ENCODE measurements at places on chromosomes 2 and 18.
A peak's percentile ranks its signal among the peaks of the same experiment; 100 is the strongest.

DNA sequence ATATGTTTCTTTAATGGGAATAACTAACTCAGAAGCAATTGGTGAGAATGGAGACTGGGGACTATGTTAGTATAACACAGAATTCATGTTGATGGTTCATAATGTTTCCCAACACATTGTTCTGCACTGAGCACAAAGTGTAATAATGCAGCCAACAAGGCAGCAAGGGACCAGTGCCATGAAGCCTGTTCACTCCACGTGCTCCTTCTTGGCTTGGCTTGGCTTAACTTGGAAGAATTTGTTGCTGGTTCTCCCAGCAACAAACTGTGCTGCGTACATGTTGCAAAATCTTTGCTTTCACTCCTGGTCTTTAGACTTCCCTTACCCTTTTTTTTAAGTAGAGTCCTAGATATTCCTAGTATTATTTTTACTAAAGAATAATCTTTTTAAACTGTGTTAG lies 129.7 kb downstream of the MAP3K20 start:
- no peak for DNase-seq

GRCh38 chr2:232288489-232289030 lies 90.0 kb upstream of the ALPP start:
- no peak for DNase-seq

DNA sequence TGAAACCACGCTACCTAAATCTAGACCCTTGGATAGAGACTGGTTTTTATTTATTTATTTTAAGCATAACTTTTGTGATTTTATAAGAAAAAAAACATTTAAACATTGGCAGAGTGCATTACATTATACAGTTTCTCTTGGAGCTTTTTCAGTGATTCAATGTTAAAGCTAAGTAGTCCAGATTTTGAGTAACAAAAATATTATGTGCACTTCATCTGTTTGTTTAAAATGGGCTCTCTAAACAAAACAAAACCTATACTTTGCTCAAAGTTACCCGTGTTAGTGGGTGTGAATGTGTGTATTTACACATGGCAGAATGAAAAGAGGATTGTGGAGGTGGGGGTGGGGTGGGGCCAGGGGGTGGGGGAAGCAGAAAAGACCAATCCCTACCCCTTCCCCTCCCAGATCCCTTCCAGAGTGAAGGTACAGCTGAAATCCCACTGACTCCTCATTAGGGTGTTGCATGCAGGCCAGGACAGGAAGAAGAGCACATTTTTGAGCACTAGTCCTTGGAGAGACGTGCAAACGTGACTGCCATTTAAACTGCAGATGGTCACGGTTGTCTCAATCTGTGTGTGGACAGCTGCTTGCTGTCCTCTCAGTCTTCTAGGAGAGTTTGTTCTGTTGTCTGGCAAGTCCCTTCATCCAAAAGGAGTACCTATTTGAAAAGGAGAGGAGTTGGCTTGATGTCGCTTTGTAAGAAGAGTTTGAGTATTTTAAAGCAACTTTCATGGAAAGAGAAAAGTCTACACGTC lies 303.0 kb downstream of the ICOS start:
- no peak for DNase-seq

DNA sequence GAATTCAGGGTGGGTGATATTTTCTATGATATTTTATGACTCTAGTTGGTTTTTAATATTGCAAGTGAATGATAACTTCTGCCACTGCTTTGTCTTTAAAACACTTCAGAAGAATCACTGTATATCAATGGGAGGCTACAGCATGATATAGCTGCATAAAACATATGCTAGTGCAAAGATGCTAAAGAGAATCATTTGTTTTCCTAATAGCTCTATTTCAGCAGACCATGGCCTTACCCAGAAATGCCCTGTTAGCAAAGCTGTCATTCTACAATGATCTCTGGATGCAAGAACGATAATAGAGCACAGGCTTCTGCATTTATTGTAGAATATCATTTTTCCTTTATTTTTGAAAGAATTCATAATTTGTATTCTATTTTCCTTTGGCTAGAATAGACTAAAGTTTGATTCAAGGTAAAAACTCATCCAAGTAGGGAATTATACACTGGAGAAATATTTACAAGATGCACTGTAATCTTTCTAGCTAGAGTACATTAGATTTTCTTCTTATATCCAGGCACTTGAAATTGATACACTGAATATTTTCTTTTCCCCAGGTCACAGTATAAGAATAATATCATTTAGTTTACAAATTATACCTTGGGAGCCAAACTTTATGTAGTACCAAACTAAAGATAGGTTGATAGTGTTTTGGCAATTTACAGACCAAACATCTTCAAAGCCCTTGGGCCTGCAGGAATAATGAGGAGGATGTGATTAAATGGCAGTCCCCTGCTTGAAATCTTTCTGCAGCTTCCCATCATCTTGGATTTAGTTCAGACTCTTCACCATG lies 252.6 kb upstream of the LINC00305 start:
- no peak for DNase-seq

- no peak for DNase-seq
These were observed 152.3 kb downstream of the MYO5B start for GRCh38 chr18:50042611-50043010.

GRCh38 chr18:48609820-48610815 lies 71.3 kb downstream of the CTIF start:
- no peak for DNase-seq

GRCh38 chr18:2971741-2972552 lies 41.0 kb downstream of the LPIN2 start:
- peak; percentile 73 for DNase-seq

DNA sequence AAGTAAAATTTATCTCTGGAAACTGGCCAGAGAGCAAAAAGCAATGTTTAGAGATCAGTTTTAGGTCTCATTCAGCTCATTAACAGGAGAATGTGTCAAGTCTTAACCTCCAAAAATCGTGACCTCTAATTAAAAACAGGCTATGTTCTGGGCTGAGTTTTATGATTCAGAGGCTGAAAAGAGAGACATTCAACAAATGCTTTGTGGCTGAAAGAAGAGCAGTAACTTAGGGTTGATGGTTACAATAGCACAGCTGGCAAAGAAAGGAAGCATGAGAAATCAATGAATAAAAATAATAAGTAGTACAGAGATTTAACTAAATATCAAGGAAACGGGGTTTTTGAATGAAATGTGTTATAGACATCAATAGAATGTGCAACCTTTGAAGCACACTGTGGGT lies 13.1 kb downstream of the TGIF1 start:
- DNase-seq: no peak

DNA sequence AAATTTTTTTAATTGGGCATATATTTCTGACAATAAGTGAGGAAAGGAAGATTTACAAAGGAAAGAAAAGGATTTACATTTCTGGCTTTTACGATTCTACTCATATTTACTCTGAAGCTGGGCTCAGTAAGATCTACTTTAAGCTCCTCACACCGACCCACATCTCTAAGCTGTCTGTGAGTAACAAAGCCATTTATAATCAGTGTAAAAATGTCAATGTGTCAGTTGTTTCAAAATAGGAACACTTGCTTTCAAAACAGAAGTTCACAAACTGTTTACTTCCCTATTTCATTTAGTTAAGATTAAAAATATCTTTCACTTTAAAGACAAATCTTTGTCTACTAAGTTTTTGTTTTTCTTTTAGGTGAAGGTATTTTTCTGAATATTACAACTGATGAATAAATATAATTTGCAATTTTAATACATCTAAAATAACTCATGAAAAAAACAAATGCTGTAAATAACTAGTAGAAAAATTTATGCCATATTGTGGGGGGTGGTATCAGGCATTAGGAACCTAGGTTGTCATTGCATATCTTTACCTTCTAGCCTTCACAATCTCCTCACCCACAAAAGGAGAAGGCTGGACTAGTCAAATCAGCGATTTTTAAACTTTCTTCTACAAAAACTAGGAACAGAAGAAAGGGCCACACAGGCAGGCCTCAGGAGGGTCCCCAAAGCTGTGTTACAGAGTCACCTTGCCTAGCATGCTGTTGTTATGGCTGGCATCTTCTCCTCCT lies 64.5 kb downstream of the TMEM131 start:
- no peak for DNase-seq

GRCh38 chr18:40555914-40556313 lies 1399.1 kb upstream of the PIK3C3 start:
- DNase-seq: no peak

GRCh38 chr2:37005118-37005868 lies 39.0 kb upstream of the STRN start:
- no peak for DNase-seq

- no peak for DNase-seq
These were observed 122.5 kb downstream of the HDAC4 start for GRCh38 chr2:239278361-239278760.

DNA sequence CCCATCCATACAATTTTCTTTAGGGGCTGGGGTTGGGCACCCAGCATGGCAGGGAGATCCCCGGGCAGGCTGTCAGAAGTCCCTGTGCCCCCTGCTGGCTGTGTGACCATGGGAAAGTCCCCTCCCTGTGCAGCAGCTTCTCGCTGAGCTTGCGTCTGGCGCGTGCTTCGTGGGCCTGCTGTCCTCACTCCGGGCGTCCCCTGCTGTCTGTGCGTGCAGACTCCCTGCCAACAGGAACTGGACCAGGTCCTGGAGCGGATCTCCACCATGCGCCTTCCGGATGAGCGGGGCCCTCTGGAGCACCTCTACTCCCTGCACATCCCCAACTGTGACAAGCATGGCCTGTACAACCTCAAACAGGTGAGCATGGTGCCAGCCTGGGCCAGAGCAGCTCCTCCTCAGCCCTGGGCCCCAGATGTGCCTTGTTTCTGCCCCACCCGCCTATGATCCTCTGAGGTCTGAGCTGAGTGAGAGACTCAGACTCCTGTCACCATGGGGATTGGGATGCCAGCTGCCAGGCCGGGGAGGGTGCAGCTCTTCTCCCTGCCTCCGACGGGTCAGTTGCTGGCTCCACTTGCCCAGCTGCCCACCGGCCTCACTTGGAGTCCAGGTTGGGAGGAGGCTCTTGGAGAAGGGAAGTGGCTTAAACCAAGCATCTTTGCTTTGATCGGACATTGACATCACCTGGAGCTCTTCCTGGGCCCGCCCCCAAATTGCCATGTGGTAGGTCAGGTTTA lies 28.6 kb downstream of the IGFBP2 start:
- peak; percentile 26 for DNase-seq

DNA sequence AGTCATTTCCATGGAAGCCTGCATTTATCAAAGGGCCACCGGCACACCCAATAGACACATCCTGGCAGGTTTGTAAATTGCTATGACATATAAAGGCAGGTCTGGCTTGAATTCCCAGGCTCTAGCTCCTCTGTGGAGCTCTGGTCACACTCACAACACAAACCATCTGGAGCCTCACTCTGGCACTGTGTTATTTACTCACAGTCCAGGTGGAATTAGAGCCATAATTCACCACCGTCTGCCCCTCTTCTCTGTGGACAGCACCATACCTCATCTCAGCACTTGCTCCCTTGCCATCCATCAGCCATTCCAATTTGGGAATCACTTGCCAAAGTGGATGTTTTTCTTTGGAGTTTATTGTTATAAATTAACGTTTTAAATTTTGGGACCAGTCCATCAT lies 84.3 kb upstream of the OSR1 start:
- DNase-seq: no peak

GRCh38 chr2:5057891-5058351 lies 634.3 kb upstream of the SOX11 start:
- no peak for DNase-seq

- peak; percentile 47 for DNase-seq
These were observed at the start of gene ATOH8 for GRCh38 chr2:85753525-85754312. Gene ATOH8 (plus strand): TSS chr2:85753991. CDS start chr2:85754190, 199 bp downstream.

GRCh38 chr2:127413782-127414637 lies 4.2 kb upstream of the PROC start:
- no peak for DNase-seq

- no peak for DNase-seq
These were observed 251.6 kb downstream of the AFF3 start for GRCh38 chr2:99890568-99891427.

DNA sequence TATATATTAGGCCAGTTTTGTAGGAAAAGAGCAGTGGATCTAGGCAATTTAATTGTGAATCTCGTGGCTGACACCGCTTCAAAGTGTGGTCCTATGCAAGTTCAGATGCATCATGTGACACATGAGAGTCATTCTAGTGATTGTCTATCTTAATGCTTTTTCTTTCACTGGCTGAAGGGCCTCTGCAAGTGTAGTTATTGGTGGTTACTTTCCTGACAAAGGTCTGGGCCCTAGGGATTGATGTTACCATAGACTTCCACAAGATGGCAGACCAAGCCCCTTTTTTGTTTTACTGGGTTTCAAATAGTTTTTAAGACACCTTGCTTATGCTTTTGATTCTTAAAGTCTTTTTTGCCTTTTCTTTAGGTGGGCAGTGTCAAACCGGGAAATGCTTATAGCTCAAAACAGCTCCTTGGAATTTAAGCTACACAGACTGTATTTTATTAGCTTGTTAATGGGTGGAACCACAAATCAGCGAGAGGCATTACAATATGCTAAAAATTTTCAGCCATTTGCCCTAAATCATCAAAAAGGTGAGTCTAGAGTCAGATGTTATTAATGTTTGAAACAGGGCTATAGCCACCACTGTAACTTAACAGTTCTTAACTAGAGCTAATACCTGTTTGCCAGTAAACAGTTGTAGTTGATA lies 25.9 kb downstream of the CD8A start:
- no peak for DNase-seq

DNA sequence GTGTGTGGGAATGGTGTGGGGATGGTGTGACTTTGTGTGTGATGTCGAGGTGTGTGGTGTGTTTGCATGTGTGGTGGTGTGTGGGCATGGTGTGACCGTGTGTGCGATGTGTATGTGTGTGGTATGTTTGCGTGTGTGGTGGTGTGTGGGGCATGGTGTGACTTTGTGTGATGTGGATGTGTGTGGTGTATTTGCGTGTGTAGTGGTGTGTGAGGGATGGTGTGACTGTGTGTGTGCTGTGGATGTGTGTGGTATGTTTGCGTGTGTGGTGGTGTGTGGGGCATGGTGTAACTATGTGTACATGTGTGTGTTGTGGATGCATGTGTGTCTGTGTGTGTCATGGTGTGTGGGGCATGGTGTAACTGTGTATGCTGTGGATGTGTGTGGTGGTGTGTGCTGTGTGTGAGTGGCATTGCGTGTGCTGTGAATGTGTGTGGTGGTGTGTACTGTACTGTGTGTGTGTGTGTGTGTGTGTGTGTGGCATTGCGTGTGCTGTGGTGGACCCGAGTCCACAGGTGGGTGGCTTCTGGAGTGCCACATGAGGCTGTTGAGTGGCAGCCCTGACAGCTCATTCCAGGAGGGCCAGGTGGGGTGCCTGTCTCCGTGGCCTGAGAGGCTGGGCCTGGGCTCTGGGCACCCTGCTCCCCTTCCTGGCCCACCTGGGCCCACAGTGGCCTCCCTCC lies 14.7 kb downstream of the ODC1 start:
- DNase-seq: no peak

DNA sequence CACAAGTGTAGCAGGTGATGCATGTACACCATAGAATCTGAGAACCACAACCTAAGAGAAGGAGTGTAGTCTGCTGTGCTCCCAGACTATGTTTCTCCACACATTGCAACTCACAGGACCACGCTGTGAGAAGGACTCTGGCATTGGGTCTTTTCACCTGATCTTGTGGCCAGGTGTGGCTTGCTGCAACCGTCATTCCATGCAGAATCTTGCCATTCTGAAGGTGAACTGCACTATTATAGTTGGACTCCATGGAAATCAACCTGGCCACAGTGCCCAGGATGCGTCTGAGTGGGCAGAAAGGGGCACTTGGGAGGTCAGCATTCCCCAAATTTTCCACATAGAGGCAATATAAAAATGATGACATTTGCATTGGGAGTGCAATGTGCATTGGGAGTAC lies 122.2 kb downstream of the CAPN13 start:
- DNase-seq: no peak
